Naive thymus-derived CD4-positive, alpha-beta T cell (primary cell): ENCODE measurements at places on chromosomes 7 and 10.

- no peak for DNase-seq
Observed at GRCh38 chr7:154777489-154777888, 225.4 kb downstream of the PAXIP1 start.

DNA sequence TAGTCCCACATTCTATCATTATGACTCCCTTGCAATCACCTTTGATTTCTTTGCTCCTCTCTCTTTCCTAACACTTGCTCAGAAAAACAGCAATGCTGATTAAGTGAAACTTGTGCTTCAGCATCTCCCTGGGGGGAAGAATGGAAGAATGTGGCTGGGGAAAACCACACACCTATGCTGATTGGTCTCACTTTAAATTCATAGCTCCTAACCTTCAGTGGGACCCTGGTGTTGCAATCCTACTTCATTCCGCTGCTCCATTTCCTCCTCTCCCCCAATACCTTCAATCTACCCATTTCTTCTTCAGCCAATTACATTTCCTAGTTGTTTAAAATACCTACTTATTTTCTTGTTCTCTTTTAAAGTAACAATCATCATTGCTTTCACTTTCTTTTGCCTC is 1166.7 kb upstream of the C7orf33 start:
- no peak for DNase-seq

GRCh38 chr10:14353291-14353913 is 22.7 kb upstream of the FRMD4A start:
- no peak for DNase-seq

DNA sequence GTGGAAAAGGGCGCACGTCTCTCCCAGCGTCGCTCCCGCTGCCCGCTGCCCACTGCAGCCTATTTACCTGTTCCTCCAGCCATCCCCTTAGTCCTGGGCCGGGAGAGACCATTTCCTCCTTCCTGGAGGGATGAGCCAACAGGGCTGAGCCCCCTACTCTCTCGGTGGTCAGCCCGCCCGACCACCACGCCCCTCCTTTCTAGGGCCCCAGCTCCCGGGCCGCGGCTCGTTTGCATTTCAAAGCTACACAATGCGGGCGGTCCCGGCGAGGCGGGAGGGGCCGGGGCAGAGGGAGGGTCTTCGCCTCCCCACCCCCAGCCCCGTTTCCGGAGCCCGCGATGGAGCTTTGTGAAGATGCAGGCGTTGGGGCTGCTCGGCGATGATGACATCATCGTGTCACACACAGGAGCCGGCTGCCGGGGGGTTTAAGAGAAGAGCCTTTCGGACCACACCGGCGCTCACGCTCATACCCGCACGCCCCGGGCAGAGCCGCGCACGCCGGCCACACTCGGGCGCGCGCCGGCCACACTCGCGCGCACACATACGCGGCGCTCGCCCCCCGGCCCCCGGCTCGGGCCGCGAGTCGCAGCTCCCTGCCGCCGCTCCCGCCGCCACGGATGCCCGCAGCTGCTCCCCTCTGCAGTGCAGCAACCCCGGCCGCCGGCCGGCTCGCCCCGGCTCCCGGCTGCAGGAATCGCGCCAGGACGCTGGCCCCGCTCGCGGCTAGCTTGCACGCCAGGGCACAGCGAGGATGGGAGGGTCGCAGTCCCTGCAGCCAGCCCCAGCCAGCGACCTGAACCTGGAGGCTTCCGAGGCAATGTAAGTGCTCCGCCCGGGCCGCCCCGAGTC is 107.7 kb upstream of the BTBD16 start:
- no peak for DNase-seq

DNA sequence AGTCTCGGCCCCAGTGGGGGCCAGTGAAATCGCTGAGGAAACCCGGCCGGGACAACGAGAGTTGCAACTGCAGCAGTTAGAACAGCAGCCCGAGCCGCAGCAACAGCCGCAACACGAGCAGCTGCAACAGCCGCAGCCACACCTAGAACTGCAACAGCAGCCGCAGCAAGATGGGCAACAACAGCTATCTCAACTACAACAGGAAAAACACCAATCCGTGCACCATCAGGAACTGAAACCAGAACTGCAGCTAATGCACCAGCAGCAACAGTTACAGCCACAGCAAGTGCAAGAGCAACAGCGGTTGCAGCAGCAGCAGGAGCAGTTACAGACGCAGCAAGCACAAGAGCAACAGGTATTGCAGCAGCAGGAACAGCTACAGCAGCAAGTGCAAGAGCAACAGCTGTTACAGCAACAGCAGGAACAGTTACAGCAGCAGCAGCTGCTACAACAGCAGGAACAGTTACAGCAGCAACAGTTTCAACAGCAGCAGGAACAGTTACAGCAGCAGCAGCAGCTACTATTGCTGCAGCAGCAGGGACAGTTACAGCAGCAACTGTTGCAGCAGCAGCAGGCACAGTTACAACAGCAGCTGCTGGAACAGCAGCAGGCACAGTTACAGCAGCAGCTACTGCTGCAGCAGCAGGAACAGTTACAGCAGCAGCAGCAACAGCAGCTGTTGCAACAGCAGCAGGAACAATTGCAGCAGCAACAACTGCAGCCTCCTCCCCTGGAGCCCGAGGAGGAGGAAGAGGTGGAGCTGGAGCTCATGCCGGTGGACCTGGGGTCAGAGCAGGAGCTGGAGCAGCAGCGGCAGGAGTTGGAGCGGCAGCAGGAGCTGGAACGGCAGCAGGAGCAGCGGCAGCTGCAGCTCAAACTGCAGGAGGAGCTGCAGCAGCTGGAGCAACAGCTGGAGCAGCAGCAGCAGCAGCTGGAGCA is 6.1 kb downstream of the ZNF853 start:
- DNase-seq = no peak

GRCh38 chr7:117716707-117717299 is 156.4 kb downstream of the CTTNBP2 start:
- no peak for DNase-seq

GRCh38 chr7:83941300-83941699 is 253.3 kb downstream of the SEMA3A start:
- DNase-seq = no peak

GRCh38 chr7:48309720-48310119 is 138.5 kb downstream of the ABCA13 start:
- no peak for DNase-seq

- DNase-seq = no peak
Observed at GRCh38 chr10:12535656-12536055, 186.3 kb downstream of the CAMK1D start.

- no peak for DNase-seq
Observed at GRCh38 chr7:48285373-48285772, 114.1 kb downstream of the ABCA13 start.
